Transverse colon (tissue), 4 donors: ENCODE measurements at places on chromosomes 16 and 17. TPM values are rescaled to one million over a fixed set of nuclear protein-coding genes. Genes with fewer than 3 reads are reported as not detected.

GRCh38 chr17:1555651-1556471, 6.7 kb downstream of the PITPNA start:
- DNase-seq = peak; percentile 58

- no peak for DNase-seq
These were observed 29.0 kb downstream of the SRL start for GRCh38 chr16:4212934-4213296.

- no peak for DNase-seq
These were observed 84.8 kb downstream of the IRF8 start for GRCh38 chr16:85983606-85984230.

GRCh38 chr16:59614466-59615240, 880.5 kb upstream of the GOT2 start:
- no peak for DNase-seq

DNA sequence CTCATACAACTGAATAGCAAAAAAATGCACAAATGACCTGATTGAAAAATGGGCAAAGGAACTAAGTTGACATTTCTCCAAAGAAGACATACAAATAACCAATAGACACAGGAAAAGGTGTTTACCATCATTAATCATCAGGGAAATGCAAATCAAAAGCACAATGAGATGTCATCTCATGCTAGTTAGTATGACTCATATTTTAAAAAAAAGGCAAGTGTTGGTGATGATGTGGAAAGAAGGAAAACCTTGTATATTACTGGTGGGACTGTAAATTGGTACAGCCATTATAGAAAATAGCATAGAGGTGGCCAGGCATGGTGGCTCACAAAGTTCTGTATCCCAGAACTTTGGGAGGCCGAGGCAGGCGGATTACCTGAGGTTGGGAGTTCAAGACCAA, 232.5 kb upstream of the ZFHX3 start:
- no peak for DNase-seq

- no peak for DNase-seq
These were observed 237.2 kb downstream of the TOX3 start for GRCh38 chr16:52309446-52310416.

DNA sequence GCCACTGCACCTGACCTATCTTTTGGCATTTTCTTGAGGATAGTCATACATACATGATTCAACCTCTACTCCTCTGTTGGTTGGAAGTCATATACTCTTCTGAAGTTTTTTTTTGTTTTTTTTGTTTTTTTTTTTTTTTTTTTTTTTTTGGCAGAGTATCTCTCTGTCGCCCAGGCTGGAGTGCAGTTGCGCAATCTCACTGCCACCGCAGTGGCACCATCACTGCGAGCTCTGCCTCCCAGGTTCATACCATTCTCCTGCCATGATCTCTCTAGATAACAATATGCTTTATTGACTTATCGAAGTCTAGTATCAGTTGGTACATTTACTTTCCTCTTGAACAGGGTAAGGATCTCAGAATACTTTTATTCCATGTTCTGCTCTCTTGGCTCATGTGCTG, 224.2 kb upstream of the WSCD1 start:
- no peak for DNase-seq

The OR1G1 gene
- total RNA-seq = not detected

The OR1F1 gene
- total RNA-seq = not detected

The MT4 gene
- 95.4 TPM for total RNA-seq

The NTN3 gene
- not detected for total RNA-seq
